ENCODE measurements at places on chromosomes 1 and 21. TPM values are rescaled to one million over a fixed set of nuclear protein-coding genes. Genes with fewer than 3 reads are reported as not detected.

Gene SPRR2B
- not detected for total RNA-seq

Gene VASH2
- under 0.01 TPM for total RNA-seq

Gene MRPL37
- 153 TPM for total RNA-seq

Gene SSU72
- total RNA-seq = 107 TPM

Gene WNT2B
- total RNA-seq = 6.3 TPM

All from myometrial cell (primary cell).